ENCODE measurements at places on chromosomes 11 and 22.

- no peak for DNase-seq
These were observed 26.1 kb downstream of the APOL6 start for GRCh38 chr22:35674335-35674734.

DNA sequence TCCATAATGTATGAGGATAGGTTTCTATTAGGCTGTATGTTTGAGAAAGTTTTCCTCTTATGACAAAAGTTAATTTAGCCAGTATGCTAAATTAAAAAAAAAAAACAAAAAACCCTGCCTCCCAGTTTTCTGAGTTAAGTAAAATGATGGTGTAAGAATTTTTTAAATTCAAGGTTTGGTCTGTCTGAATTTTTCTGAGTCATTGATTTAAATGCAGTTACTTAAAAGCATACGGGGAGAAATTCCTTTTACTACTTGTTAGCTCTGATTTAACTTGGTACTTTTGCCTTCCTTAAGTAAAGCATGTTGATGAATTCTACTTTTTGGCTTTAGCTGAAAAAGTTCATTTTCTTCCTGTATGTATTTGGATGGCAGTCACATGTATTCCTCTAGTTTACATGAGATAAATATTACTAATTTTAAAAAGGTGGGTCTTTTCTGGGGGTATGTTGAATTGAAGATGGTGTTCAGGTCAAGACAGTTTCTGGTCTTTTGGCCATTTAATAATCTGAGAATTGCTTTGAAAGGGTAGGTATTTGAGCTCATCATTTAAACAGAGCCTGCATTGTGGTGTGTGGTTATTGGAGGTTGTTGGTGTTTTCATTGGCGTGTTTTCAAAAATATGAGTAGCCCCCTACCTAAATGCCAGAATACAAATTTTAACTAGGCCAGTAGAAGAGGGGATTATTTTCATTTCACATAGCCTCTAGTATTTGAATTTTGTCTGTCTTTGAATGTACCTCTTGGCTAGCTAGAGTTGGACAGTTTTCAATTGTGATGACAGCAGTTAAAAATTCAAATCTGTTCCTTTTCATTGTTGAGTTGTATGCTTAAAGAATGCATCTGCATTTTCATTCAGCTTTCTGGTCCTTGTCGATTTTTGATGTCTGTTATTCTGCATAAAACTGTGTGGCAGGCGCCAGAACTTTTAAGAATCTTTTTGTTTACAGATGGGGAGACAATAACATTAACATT, 64.7 kb downstream of the MTMR3 start:
- DNase-seq, result no peak

- DNase-seq, result no peak
These were observed 19.8 kb upstream of the TLCD5 start for GRCh38 chr11:120305286-120305685.

DNA sequence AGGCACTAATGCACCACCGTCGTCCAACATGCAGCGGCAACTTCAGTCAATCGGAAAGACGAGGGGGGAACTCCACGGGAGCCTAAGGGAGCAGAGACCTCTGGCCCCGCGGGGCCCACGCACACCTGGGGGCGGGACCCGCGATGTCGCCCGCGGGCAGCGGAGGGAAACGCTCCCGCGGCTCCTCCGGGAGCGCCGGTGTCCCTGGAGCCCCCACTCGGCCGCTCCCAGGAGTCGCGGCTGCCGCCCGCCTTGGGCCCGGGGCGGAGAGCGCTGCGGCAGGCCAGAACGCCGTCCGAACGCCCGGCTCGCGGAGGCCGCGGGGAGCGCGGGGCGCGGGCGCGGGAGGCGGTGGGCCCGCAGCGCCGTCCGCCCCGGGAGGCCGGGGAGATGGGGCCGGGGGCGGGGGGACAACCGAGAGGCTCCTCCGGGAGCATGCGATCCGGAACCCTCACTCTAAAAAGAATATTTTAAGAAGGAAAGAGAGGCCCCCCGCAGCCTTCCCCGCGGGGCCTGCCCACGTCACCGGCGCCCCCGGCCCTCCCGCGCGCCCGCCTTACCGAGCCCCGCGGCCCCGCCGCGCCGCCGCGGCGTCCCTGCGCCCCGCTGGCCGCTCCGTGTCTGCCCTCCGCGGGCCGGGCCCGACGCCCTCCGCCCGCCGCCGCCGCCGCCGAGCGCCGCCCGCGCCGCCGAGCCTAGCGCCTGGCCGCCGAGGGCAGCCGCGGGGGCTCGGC, 86.6 kb upstream of the ARHGAP32 start:
- DNase-seq, result no peak

DNA sequence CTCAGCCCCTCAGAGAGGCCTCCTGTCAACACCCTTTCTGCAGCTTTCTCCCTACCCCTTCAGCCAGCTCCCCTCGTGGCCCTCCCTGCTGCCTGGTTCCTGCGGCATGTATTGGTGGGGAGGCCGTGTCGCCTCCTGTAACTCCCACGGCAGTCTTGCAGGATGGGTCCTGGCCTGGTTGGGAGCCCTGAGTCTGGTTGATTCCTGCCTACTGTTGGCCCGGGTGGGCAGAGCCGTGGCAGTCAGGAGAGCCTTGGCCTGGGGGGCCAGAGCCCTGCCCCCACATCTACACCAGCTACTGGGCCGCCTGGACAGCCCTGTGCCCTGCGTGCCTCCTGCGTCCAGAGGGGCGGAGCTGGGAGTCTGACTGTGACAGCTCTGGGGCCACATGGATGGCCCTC, 30.3 kb upstream of the GRAMD4 start:
- DNase-seq, result no peak

DNA sequence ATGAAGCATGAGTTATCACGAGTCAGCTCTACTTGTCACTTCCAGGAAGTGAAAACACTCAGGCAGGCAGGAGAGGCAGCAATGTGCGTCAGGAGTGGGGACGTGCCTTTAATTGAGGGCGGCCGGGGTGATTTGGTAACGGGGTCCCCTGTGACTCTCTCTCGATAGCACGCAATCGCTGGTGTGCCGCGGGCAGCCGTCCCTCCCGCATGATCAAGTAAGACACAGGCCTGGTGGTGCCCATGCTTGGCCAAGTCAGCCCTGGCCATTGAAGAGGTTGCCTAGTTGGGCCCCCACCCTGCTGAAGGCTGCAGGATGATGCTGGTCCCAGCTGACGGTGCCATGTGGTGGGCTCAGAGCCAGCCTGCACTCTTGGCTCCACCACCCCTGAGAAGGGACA, 29.7 kb downstream of the CACNG2 start:
- DNase-seq, result no peak

DNA sequence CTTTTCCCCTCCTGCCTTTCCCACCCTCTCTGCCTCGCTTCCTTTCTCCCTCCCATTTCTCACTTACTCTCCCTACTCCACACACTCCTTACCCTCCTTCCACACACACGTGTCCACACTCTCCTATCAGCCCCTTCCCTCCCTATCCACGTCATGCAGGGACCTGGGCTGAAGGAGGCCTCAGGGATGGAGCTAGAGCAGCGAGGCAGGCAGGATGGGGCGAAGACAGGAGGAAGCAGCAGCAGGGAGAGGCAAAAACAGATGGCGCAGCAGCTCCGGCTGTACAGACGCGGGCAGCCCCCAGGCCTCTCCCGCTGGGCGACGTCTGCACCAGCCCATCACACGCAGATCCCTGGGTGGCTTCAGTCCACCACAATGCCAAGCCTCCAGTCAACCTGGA, 97.9 kb downstream of the SPATA19 start:
- DNase-seq, result no peak

DNA sequence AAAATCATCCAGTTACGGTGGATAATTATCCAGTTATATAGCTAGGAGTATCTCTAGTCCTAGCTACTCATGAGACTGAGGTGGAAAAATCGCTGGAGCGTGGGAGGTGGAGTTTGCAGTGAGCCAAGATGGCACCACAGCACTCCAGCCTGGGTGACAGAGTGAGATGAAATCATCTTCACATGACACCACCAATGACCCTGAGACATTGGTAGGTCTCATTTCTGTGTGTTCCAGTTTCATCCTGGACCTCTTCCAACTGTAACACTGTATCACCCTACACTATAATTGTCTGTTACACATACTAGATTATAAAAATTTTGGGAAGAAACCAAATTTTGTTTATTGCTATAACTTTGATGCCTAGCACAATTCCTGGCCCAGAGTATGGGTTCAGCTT, 446.8 kb downstream of the TMEM135 start:
- DNase-seq, result no peak

DNA sequence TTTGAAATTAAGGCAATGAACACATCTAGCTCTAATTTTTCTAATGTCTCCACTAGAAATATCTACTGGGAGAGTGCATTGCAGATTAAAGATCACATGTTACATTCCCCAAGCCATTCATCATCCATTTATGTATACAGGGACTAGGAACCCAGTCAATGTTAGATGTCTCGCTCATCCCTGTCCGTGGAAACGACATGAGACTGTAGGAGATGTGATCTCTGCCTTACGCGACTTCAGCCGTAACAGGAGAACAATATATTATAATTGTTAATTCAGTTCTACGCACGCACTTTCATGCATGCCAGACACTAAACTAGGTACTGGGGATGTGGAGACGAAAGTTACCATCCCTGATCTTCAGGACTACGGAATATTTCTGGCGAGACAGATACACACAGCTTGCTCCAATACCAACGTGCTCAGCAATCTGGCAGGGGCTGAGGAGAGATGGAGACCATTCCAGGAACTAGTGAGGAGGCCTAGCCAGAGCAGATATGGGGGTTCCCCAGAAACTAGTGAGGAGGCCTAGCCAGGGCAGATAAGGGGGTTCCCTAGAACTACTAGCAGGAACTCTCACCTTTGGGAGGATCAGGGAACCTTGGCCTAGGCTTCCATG, 706 bp downstream of the DCPS start:
- DNase-seq, result no peak

GRCh38 chr11:23124249-23124648, 264.0 kb upstream of the CCDC179 start:
- no peak for DNase-seq

DNA sequence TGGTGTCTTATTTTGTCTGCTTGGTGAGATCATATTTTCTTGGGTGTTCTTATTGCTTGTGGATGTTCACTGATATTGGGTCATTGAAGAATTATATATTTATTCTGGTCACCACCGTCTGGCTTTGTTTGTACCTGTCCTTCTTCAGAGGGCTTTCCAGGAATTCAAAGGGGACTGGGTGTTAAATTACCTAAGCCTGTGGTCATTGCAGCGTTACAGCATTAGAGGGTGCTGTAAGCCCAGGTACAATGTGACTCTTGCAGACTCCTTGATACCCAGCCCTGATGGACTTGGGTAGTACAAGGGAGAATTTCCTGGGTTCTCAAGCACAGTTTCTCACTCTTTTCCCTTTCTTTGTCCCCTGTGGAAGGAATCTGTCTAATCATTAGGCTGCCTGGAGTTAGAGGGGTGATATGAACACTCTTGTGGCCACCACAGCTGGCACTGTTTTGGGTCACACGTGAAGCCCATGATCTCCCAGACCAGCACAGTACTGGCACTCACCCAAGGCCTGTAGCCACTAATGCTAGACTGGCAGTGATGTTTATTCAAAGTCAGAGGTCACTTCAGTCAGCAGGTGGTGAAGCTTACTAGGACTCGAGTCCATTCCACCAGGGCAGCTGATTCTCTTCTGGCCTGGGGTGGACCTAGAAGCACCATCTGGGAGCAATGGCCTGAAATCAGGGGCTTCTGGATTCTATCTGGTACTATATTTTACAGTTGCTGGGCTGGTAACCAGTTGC, 56.1 kb upstream of the NARS2 start:
- DNase-seq, result no peak

DNA sequence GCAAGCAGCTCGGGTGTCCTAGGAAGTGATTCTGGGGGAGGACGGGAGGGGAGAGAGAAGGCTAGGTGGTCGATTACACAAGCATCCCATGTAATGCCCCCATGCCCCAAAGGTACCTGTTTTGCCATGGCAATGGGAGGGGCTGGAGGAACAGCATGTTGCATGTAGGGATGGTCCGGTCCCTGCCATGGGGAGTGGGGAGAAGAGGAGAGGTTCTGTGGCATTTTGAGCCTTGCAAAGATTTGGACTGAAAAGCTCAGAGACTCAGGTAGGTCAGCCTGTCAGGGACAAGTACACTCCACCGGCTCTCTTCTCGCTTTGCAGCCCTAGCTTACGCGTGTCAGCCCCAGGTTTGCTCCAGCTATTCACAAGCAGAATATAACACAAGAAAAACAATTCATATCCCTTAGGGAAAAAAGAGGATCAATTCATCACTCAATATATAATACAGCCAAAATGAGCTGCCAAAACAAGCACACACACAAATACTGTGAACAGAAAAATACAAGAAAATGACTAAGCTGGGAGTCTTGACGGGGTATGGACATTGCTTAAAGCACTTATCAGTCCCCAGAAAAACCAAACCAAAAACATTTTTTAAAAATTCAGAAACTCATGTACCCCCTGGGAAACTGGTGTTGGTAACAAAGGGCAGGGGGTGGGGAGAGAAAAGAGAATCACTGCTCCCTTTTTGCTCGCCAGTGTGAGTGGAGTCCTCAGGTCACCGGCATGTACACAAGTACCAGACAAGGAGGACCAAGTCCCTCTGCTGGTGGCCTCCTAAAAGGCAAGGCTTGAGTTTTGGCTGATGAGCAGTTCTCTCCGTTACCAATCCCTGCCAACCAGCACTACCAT, 21.6 kb downstream of the APOL5 start:
- no peak for DNase-seq

- DNase-seq, result no peak
These were observed 49.1 kb downstream of the EMSY start for GRCh38 chr11:76493626-76494539.

DNA sequence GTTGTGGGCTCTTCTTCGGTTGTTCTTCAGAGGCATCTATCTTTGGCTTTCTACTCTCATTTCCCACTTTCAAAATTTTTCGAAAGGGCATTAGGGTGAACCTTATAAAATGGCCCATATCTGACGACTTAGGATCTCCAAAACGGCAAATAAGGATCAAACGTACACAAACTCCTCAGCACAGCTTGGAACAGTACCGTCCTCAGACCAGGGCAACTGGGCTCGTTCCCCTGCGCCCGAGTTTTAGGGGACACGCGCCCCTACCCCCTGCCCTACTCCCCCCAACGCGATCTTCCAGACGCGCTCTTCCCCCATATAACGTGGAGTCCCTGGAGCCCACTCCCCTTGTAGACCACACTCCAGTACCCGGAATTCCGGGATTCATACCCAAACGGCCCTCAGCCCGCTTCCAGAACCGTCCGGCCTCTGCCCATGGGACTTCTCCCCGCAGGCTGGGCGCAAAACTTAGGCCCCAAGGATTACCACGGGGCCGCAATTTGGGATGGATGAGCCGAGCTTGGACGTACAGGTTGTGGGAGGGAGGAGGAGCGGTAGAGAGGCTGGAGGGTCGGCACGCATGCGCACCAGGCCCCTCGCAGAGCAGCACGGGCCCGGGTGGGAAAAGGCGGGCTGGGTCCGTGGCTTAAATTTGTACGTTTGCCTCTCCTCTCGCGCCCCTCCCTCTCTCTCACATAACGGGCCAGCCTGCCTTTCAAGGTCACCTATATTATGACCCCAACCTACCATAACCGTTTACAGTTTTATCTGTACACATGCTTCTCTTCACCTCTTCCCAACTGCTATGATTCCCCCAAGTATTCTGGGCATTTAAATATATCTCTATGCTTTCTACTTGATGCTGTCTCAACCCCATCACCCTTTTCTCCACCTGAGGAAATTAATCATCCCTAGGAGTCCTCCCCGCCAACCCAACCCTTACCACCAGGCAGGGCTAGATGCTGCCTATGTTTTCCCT, 3.4 kb downstream of the CCDC89 start:
- DNase-seq, result no peak

Measured in AG04449 (cell line).